ENCODE measurements at places on chromosomes 3 and 15. TPM values are rescaled to one million over a fixed set of nuclear protein-coding genes. Genes with fewer than 3 reads are reported as not detected.

Gene IQCH
- 21.0 TPM for total RNA-seq

Gene ZPLD1
- 0.31 TPM for total RNA-seq

DNA sequence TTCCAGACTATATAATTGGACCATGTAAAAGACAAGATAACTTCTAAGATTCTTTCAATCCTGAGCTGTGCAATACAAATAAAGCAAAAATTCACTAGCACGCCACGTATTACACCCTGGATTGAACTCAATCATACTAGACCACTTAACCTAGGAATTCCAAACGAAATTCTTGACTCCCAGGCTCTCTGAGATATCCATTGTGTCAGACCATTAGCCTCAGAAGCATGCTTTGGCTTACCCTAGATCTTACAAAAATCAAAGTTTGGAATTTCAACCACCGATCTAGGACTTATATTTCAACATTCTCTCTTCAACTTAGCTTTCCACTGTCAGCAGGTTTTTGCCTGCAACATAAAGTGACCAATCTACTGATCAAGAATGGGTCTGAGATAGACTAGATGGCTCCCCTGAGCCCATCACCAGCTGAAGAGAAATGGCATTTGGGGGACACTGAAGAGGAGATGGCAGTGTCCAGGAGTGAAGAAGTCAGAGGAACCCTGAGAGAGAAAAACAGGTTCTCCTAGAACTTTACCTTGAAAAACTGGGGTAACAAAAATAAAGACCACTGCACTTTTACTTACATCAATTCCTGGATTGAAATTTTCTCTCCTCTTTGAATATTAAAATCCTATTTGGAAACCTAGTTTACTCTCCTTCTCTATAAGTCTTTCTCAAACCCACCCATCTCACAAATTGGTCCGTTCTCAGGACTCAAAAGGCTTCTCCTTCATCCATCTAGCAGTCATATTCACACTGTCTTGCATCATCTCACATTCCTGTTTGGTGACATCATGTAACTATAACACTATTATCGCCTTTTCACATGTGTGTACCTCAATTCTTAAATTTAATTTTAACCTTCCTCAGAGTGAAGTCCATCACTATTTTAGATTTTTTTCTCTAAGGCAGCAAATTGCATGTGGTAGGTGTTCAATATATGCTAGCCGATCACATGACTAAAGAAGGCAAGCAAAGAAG lies 18.5 kb downstream of the CPNE4 start:
- H3K27me3 ChIP-seq, result no peaks in the 10 kb centered on the region
- H3K36me3 ChIP-seq, result no peaks in the 10 kb centered on the region
- no peaks in the 10 kb centered on the region for H3K4me1 ChIP-seq
- no peak overlapping the region for H3K4me3 ChIP-seq
- H3K27ac ChIP-seq, result no peak overlapping the region
- DNase-seq, result no peak

GRCh38 chr15:89728254-89728653 lies 22.8 kb downstream of the MESP1 start:
- no peak for DNase-seq
- H3K4me1 ChIP-seq, result no peaks in the 10 kb centered on the region
- H3K4me3 ChIP-seq, result no peak overlapping the region
- no peaks in the 10 kb centered on the region for H3K36me3 ChIP-seq

DNA sequence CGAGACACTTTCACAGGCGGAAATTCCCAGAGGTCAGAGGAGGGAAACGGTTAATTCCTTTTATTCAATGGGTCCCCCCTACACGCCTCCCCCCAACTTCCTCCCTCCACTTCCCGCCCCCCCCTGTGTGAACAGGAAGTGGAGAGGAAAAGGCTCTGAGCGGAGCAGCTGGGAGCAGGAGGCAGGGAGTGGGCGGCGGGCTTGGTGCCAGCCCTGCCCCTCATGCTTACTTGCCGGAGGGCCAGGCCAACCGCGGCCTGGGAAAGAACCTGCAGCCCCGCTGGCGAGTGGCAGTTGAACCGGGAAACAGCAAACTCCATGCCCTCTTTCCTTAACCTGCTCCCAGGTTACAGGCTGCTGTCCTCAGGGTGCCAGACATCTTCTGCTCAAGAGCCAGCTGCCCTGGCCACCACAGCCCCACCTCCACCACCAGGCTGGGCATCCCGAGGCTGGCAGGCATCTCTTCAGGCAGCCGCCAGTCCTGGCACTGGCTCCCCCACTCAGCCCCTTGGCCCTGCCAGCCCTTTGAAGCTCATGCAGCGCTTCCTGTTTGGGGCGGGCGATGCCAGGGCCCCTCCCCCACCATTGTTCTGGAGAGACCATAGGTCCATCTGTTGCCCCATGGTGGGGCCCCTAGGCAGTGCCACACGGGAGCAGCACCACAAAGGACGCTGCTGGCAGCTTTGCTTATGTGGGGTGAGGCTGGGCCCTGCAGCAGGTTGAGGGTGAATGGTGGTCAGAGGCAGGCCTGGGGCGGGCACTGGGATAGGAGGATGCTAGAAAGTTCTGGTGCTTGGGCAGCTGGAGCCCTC lies 12.9 kb downstream of the VPS18 start:
- H3K36me3 ChIP-seq, result no peaks in the 10 kb centered on the region
- no peak for DNase-seq
- no peak overlapping the region for H3K27ac ChIP-seq
- H3K4me1 ChIP-seq, result peaks cover 23% of the 10 kb centered on the region

DNA sequence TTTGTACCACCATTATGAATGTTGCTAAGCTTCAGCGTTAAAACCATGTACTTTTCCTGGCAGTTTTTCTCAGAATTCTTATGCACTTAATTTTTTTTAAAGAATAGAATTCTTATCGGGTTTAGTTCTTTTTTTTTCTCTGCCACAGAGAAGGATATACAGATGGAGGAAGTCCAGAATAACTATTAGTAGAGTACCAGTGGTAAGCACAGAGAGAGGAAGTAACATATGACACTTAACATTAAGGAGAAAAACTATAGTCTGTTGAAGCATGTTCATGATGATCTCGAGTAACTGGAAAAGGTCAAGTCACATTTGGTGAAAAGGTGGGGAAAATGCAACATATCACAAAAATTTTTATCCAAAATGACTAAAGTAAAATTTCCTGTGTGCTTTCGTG lies 68.9 kb downstream of the RNF13 start:
- no peaks in the 10 kb centered on the region for H3K4me1 ChIP-seq
- H3K36me3 ChIP-seq, result no peaks in the 10 kb centered on the region
- H3K27me3 ChIP-seq, result no peaks in the 10 kb centered on the region
- H3K27ac ChIP-seq, result no peak overlapping the region

DNA sequence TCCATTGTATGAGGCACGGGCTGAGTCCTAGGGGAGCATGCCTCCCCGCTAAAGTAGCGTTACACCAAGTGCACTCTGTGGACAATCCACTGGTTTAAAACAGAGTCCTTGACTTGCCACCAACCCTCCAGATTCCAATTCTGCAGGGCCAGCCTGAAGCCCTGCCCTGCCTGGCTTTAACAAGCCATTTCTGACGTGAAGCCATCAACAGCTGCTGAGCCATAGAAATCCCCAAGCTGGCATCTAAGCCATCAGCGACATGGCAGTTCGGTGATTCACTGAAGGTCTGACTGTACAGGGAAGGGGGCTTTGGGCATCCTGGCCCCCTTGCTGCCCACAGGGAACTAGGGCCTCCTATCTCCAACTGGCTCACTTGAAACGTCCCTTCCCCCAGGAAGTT lies 265.7 kb downstream of the UACA start:
- DNase-seq, result no peak
- no peak overlapping the region for H3K4me3 ChIP-seq
- peaks cover 16% of the 10 kb centered on the region for H3K4me1 ChIP-seq

DNA sequence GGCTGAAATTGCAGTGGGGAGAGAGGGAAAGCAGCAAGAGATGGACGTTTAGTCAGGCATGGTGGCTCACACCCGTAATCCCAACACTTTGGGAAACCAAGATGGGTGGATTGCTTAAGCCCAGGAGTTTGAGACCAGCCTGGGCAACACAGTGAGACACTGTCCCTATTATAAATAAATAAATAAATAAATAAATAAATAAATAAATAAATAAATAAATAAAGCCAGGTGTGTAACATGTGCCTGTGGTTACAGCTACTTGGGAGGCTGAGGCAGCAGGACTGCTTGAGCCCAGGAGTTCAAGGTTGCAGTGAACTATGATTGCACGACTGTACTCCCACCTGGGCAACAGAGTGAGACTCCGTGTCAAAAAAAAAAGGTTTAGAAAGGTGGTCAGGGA lies 54.0 kb upstream of the ARPP19 start:
- H3K36me3 ChIP-seq, result no peaks in the 10 kb centered on the region
- DNase-seq, result no peak
- H3K27ac ChIP-seq, result no peak overlapping the region
- H3K4me3 ChIP-seq, result no peak overlapping the region

DNA sequence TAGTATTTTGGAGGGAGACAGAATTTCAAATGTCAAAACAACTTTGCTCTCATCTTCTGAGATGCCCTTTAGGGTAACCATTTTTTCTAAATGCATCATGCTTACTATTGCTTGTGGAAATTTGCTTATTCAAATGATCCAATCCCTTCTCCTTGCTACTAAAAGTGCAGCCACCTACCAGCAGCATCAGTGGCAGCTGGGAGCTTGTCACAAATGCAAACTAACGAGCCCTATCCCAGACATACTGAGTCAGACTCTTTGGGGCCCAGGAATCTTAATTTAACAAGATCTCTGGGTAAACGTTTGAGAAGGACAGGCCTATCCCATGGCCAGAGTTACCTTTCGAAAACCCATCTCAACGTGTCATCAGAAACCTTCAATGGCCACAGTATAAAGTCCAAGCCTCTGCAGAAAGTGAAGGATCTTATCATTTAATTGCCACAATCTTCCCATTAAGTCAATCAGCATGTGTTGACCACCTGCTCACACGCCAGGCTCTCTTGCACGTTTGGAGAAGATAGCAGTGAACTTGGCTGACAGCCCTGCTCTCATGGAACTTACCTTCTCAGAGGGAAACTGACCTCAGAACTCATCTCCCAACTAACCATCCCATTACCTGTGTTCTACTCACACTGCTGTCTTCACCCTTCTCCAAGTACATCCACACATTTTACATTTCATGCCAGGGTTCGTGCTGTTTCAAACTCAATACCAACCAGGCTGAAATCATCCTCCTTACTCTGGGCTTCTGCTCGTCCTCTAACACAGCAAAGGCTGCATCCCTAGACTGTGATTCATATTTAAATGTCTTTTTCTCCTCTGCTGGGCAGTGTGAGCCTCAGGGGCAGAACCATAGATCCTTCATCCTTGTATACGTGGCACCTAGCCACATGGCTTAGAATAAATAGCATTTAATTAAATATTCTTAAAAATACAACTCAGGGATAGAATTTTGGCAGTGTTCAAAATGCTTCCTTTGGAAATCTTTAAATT lies 24.8 kb upstream of the VGLL4 start:
- H3K27me3 ChIP-seq, result no peaks in the 10 kb centered on the region
- DNase-seq, result no peak
- H3K36me3 ChIP-seq, result no peaks in the 10 kb centered on the region
- H3K4me3 ChIP-seq, result no peak overlapping the region
- H3K27ac ChIP-seq, result no peak overlapping the region

DNA sequence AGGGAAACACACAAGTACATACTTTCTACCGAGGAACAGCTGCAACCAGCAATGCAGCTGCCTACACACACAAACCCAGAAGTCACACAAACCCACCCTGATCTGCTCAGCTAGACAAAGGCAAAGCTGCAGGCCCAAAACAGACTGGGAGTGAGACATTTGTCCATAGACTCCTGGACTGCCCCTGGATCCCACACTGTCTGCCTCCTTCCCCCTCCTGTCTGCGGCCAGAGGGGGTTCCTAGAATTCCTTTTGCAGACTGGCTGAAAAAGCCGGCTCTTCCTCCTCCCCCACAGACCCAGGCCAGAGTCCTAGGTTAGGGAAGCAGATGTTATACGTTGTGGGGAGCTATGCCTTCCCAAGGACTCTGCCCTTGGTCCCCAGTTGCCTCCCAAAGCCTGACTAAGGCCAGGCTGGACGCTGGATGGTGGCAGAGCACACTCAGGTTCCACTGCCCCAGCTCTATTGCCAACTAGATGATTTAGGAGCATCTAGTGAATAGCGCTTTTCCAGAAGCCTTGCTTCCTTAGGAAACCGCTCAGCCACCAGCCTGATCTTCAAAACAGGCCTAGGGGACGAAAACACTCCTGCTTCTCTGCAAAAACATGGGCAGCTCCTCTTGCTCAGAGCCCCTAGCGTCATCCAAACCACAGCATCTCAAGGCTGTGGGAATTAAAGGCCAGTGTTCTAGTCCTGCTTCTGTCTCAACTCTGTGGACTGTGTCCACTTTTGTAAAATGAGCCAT lies 37.4 kb upstream of the CILP start:
- DNase-seq, result peak; percentile 18
- no peaks in the 10 kb centered on the region for H3K27me3 ChIP-seq
- H3K27ac ChIP-seq, result no peak overlapping the region
- peaks cover 5% of the 10 kb centered on the region for H3K4me1 ChIP-seq

- H3K4me1 ChIP-seq, result no peaks in the 10 kb centered on the region
- H3K27ac ChIP-seq, result no peak overlapping the region
- H3K27me3 ChIP-seq, result no peaks in the 10 kb centered on the region
- H3K36me3 ChIP-seq, result no peaks in the 10 kb centered on the region
These were observed 237.6 kb upstream of the BHLHE40 start for GRCh38 chr3:4741404-4742307.
